G401 (cell line): ENCODE measurements at places on chromosomes 16 and 17. TPM values are rescaled to one million over a fixed set of nuclear protein-coding genes. Genes with fewer than 3 reads are reported as not detected.

DNA sequence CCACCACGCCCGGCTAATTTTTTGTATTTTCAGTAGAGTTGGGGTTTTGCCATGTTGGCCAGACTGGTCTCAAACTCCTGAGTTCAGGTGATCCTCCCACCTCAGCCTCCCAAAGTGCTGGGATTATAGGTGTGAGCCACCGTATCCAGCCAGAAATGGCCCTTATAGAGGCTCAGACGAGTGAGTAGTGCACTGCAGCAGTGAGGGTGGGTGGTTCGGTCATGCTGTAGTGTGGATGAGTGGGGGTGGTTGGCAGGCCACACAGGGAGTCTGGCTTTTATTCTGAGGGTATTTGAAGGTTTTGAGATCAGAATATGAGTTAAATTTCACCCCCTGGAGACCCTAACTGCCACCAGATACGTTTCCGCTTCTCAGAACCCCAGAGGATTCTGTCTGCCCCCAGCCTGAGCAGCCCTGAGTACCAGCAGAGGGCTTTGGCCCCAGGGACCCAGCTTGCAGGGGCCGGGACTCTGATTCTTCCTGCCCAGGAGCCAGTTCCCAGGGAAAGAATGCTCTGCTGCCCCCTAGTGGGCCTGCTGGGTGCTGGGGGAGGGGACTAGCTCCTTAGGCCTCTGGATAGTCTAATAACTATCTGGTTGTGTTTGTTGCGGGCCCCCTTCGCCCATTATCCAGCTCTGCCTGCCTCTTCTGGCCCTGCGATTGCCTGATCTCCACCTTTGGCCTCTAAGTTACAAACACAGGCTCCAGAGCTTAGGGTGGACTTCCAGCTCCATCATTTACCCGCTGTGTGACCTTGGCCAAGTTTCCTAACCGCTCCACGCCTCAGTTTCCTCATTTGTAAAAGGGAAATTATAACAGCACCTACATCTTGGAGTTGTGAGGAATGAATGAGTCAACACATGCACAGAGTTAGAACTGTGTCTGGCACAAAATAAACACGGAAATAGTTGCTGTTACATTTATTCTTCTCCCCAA is 2.0 kb downstream of the ZNF771 start:
- DNase-seq, result peak; percentile 88

DNA sequence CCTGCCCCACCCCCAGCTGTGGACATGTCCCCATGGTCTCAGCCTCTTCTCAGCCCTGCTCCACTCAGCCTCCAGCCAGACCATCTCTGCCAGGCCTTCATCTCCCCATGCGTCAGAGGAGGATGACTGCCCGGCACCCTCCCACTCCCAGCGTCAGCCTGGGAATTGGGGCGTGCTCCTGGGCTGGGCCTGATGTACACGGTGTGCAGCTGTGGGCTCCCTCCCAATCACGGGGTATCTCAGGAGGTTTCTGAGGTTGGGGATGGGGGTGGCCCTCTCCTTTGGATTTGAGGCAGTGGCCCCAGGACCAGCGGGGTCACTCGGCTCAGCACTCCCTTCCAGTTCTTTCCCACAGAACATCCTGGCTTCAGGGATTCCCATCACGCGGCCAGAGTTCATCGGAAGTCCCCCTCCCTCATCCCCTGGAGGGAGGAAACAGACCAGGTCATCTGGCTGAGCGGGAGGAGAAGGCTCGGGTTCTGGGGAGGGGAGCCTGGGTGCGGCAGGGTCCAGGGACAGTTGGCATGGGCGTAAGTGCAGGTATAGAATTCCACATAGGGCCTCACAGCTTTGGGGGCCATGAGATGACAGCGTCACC is 36.9 kb downstream of the SOCS3 start:
- no peak for DNase-seq

GRCh38 chr17:76843703-76844484 is 24.3 kb upstream of the MGAT5B start:
- DNase-seq, result no peak

DNA sequence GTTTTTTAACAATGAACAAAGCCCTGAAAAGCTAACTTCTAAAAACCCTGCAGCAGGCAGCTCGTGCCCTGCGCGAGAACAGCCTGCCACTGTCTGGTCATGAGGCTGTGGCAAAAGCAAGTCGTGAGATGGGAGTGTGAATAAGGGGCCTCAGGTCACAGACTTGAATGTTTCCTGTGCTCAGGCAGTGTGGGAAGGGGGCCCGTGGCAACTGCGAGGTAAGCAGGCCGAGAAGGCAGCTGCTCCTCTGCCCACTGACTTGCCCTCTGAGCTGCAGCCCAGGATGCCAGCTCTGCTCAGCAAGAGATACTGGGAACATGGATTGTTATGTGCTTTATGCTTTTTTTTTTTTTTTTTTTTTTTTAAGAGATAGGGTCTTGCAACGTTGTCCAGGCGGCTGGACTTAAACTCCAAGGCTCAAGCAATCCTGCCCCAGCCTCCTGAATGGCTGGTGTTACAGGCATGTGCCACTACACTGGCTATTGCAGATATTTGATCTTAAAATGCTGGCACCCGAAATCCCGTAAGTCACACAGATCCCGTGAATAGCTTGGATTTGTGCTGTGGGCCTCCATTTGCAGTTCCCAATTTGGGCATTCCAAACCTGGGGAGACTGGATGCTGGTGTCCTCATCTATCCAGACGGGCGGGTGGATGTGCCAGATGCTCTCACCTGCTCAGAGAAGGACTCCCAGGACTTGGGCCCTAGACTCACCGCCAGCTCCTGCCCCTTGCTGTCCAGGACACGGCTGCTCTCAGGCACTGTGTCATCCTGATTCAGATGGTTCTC is 44.0 kb downstream of the UBN1 start:
- DNase-seq, result peak; percentile 11

DNA sequence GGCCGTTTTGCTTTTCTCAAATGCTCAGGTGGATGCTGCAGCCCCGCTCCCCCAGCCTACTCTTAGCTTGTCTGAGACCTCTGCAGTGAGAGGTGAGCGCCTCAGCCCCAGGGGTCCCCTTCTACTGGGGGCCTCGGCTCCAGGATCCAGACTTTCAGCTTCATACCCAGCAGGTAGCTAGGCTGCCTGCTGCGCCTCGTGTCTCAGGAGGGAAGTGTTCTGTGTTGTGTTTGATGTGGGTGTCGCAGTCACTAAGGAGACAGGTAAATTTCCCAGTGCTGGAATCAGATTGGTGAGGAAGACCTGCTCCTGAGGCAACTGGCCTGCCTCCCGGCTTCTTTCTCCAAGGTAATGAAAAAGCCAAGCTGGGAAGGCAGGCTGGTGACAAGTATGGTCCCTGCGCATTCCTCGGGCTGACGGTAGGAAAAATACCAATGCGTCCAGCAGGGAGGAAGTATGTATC is 604.0 kb upstream of the SALL1 start:
- DNase-seq, result no peak

DNA sequence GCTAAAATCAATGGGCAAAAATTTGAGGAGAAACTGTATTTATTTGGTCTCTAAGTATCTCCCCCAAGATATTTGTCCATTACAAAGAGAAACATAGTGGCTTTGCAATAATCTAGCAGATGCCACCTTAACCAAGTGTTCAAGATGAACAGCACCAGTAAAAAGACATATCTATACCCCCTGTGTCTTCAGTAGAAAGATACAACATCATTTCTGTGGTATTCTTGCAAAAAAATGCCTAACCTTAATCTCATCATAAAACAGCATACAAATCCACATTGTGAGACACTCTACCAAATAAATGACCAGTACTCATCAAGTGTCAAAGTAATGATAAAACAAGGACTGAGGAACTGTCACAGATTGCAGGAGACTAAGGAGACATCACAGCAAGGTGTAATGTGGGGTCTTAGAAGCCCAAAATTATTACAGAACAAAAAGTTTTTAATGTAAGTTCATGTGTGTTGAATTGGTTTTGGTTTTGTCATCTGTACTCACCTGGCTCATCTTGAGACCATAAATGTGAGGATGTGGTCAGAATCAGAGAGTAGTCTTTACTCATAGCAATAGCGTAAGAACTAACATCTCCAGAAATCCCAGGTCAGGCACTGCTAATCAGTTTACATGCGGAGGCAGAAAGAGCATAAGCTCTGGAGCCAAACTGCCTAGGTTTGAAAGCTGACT is 77.2 kb downstream of the AATF start:
- DNase-seq, result no peak

- DNase-seq, result no peak
Observed at GRCh38 chr17:58368860-58369213, 16.8 kb upstream of the SUPT4H1 start.

DNA sequence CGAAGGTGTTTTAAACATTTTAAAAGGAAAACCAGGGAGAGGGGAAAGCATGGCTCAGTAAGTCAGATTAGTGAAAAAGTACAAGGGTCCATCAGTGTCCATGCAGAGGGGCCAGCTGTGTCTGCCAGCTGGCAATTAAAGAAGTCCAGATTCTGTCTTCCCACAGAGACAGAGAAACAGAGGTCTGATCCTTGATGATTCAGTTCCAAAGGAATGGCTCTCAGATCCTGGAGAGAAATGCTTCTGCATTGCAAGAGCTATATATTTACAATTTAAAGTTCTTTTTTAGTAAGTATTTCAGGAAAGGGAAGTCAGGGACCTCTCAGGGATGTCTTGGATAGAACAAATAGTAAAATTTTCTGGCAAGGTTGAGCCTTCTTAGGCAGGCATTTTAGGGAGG is 56.2 kb downstream of the HSD17B2 start:
- no peak for DNase-seq

DNA sequence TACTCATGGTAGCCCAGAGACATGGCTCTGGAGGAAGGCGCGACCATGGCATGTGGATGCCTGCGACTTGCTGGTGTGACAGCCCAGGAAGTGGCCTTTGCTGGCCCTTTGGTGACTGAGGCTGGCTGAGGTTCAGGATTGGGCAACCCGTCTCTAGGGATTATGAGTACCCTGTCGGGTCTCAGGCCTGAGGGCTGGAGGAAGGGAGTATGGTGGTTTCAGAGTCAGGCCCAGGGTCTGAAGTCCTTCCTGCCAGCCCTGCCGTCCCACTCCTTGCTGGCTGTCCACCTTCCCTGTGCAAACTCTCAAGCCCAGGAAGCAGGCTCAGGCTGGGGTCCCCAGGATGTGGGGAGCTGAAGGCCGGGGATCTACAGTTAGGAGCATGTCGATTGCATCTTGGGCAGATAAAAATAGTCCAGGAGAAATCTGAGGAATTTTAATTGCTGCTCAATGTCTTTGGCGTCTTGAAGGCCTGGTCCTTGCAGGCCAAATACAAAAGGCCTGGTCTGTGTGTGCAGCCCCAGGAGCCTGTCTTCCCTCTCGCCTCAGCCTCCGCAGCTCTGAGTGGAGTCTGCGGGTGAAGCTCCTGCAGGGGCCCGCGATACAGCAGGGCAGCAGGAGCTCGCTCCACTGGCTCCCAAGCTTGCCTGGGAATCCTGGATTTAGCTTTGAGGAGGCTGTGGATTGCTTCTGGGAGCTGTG is 52.5 kb downstream of the NKD1 start:
- DNase-seq, result no peak

RAB40B gene
- total RNA-seq, result 28.7 and 37.8 TPM in 2 replicates

HAS3 gene
- total RNA-seq, result 0.06 and 2.6 TPM in 2 replicates

MARVELD3 gene
- total RNA-seq, result 3.6 and 4.3 TPM in 2 replicates

GRCh38 chr16:2785101-2785991 is 2.0 kb downstream of the PRSS33 start:
- no peak for DNase-seq

DNA sequence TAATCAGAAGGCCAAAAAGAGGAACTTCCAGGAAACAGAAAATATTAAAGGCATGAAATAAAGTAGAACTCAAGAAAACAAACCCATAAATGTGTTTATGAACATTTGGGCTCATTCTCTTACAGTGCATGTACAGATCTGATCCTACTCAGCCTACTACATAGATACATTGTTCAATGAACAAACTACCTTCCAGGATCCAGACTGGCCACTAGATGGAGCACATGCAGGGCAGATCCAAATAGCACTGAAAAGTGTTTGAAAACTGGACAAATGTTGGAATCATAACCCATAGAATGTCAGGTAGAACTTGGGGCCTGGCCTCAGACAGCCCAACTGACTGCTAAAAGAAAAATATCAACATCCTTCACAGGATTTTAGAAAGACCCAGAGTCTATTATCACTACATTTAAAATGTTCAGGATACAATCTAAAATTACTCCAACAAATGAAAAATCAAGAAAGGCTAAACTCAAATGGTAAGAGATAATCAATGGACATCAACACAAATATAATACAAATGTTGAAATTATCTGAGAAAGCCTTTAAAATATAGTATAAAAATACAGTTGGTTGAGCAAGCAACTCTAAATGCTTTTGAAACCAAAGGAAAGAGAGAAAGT is 122.4 kb upstream of the NUDT7 start:
- DNase-seq, result peak; percentile 24

GRCh38 chr16:4362476-4363135 is 9.0 kb upstream of the VASN start:
- no peak for DNase-seq

PRM3 gene
- not detected in 2 replicates for total RNA-seq

GRCh38 chr16:54418903-54419302 is 132.3 kb upstream of the IRX3 start:
- DNase-seq, result no peak

RUNDC3A gene
- 3.4 and 3.8 TPM in 2 replicates for total RNA-seq

GRCh38 chr17:51427323-51427811 is 167.0 kb downstream of the UTP18 start:
- no peak for DNase-seq

DNA sequence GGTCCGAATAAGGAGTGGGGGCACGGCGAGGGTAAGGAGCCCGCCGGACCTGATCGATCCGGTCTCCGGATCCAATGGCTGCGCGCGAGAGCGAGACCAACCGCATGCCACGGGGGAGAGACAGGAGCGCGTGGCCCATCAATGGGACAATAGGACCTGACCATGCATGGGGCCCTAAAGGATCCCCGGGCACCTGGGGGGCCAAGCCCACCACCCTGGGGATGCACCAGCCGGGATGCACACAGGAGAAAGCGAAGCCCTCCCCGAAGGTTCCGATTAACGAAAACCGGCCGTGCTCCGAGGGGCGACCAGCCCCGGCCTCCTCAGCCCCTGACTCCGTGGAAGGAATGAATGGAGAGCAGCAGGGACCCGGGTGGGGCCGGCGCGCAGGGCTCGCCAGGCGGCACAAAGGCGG is 525 bp downstream of the JPT1 start:
- DNase-seq, result no peak

OR1A2 gene
- not detected in 2 replicates for total RNA-seq

DNA sequence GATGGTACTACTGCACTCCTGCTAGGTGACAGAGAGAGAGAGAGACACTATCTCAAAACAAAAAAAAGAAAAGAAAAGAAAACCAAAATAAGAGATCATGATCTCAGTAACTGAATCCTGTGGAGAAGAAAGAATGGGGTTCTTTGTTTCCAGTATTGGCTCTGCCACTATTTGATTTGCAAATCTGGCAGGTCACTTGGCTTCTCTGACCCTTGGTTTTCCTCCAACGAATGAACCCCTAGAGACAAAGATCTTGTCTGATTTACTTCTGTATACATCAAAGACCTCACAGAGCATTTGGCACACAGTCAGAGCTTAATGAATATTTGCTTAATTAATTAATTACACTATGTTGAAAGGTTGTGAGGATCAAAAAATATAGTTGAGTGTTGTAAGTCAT is 47.9 kb upstream of the NLK start:
- DNase-seq, result no peak
